ENCODE measurements at places on chromosomes 4 and X.

DNA sequence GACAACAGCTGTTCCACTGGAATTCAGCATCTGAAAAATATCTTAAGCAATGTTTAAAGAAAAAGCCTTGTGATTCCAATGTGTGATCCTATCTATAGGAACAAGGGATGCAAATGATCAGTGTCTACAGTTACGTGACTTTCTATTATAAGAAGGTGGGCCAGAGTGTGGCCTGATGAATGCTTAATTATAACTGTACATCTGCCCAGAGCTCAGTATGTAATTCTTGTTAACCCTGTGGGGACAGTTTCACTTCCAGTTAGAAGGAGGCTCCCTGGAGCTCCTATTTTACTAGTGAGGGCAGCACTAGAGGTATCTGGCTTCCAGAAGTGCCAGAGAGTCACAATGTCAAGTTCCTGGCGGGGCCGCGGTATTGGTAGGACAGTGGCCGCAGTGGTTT, 288.5 kb downstream of the USP46 start:
- DNase-seq, result no peak

GRCh38 chrX:109719264-109719663, 13.8 kb downstream of the ACSL4 start:
- DNase-seq, result no peak

- peak; percentile 16 for DNase-seq
Measured at GRCh38 chrX:93673056-93673868, at the start of gene NAP1L3. Gene NAP1L3 (minus strand): TSS chrX:93673578. CDS start chrX:93673304, 274 bp downstream.

GRCh38 chr4:3802571-3803474, 36.6 kb downstream of the ADRA2C start:
- no peak for DNase-seq

DNA sequence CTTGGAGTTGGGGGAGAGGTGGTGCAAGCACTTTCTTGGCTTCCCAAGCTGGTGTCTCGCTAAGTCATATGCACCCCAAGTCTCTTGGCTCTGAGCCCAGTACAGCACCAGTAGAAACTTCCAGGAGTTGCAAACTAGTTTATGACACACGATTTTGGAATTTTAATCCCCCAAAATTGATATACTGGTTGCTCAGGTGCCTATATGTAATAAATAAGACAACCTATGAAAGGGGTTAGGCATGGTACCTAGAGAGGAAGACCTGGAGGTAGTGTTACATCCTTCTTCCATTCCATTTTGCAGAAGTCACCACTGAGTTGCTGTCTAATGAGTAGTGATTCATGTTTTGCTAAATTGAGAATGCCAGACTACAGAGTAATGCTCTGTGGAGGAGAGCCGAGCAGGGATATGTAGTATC, 4.3 kb upstream of the SLC4A4 start:
- no peak for DNase-seq
